ENCODE measurements at places on chromosomes 2 and 18. TPM values are rescaled to one million over a fixed set of nuclear protein-coding genes. Genes with fewer than 3 reads are reported as not detected.

Gene SP140L
- total RNA-seq = 3.0 TPM

Gene COL6A3
- total RNA-seq = 41.5 TPM

Gene ERBB4
- 24.6 TPM for total RNA-seq

Gene CTNNA2
- total RNA-seq = not detected

Gene PID1
- total RNA-seq = 7.0 TPM

DNA sequence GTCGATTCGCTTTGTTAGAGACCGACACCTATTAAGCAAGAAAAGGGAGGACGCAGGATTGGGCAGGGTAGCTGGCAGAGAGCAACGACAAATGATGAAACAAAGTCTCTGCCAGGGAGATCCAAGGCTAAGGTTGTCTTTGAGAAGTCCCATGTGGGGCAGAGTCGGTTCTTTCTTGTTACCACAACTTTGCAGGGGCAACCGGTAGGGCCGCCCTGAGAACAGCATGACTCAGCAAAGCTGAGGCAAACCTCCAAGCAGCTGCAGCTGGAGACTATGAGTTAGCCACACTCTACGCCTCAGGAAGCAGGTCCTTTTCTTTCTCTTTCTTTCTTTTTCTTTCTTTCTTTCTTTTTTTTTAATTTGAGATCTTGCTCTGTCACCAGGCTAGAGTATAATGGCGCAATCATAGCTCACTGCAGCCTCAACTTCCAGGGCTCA is 452.3 kb upstream of the ID2 start:
- DNase-seq = peak; percentile 51

- no peak for DNase-seq
Observed at GRCh38 chr18:2958819-2959298, 54.1 kb downstream of the LPIN2 start.

DNA sequence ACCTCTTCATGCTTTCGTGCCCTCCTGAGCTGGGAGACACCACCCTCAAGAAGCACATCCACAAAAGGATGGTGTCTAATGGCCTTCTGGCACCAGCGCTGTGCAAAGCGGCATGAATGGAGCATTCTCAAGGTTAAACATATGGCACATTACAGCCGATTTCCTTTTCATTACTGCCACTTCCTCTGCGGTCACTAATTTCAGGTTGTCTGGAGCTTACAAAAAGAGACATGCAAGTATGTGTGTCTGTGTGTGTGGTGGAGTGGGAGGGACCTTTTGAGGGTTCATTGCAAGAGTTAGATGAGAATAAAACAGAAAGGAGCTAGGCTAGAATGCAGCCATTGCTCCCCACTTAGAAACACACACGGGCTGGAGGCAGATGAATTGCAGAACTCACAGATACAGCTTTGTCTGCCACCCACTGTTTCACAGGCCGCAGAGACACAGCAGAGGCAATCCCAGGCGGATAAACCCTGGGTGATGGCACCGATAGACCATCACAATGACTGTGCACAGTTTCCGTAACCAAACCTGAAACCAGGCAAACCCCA is 76.0 kb downstream of the TGIF1 start:
- DNase-seq = no peak

- no peak for DNase-seq
Observed at GRCh38 chr2:28662044-28662443, 89.6 kb upstream of the PPP1CB start.

DNA sequence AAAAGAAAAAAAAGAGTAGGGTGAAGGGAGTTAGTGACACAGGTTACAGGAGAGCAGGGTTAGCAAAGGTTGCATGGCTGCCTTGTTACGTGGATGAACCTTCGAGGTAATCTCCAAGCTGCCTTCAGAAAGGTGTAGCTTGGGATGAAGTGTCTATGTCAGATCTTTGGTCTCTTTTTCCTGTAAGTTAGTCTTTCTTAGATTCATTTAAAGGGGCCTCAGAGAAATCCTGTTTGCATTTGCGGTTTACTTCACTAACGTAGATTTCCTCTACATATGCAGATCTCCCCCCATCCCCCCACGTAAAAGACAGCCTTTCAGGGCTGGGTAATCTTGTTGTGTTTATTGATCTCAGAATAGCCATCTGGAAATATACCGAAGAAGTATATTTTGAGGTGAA is 83.7 kb downstream of the MTA3 start:
- no peak for DNase-seq

GRCh38 chr2:208134928-208135586 is 5.4 kb upstream of the CRYGC start:
- no peak for DNase-seq

- DNase-seq = no peak
Observed at GRCh38 chr2:149023091-149023490, 15.4 kb upstream of the LYPD6B start.

- no peak for DNase-seq
Observed at GRCh38 chr2:110106642-110107041, 9.0 kb downstream of the MALL start.

DNA sequence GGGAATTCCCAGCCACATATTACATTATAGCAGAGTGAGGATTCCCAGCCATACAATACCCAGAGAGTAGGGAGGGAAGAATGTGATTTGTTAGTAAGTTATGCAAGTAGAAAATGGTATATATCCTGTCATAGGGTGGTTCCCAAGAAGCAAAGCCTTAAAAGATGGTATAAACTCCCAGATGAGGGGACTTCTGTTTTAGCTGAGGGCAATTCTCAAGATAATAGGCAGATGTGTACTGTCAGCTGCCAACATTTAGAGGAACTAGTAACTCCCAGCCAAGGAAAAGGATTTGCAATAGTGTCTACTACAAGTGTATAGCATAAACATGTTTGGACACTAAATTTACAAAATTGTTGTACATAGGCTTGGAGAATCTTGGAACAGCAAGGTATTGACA is 86.5 kb downstream of the XDH start:
- no peak for DNase-seq

- no peak for DNase-seq
Observed at GRCh38 chr2:127566576-127566975, 31.1 kb downstream of the MYO7B start.

DNA sequence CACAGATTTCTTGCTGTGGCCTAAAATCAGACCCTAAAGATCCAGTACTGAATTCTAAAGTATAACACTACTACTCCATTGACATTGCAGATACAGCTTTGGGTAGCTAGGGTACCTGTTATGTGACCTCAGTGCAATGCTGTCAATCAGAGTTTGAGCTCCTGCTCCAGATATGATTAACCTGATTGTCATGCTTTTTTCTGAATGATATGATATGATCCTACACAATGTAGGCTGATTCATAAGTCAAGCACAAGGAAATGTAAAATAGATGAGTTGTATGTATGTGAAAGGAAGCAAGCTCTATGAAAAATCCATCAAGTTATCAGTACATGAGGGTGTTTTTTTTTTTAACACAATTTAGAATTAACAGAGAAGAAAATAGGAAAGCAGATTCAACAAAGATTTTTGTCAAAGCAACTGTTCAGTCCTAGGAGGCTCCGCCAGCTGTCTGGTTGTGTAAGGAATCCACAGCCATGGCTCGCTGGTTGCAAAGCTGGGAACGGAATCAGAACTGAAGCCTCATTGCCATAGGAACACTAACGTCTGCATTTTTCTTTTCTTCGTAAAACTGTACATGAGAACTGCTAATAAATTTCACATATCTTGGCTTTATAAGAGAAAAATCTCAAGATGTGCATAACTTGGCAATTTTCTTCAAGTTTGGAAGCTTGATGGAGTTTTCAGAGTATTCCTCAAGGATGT is 52.9 kb downstream of the NR4A2 start:
- no peak for DNase-seq
